ENCODE measurements at places on chromosomes 5 and 9. TPM values are rescaled to one million over a fixed set of nuclear protein-coding genes. Genes with fewer than 3 reads are reported as not detected.

- DNase-seq, result no peak
These were observed 5.8 kb upstream of the PLPP1 start for GRCh38 chr5:55540525-55540924.

- no peak for DNase-seq
These were observed 304.7 kb downstream of the GABRG2 start for GRCh38 chr5:162372256-162372655.

GRCh38 chr5:160245506-160246086 lies 16.3 kb downstream of the FABP6 start:
- DNase-seq, result no peak

GRCh38 chr5:74146796-74147195 lies 493.7 kb downstream of the ENC1 start:
- no peak for DNase-seq

DNA sequence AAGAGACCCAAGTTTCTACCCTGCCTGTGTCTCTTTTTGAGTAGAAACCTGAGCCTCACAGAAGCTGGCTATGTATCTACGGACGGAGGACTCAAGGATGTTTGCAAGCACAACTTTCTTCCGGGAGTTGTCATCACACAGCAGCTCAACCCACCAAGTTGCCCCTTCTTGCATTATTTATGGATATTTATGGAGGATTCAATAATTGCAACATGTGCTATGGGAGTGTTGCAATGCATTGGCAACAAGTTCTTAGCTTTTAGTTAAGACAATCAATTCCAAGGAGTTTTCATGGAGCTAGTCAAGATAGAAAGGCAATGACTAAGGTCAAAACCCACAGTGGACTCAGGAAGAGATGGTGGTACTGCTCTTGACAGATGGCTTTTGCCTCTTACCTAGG lies 336.9 kb downstream of the ENC1 start:
- DNase-seq, result no peak

The MAMDC2 gene
- total RNA-seq, result 22.9 TPM
